ENCODE measurements at places on chromosomes 7 and 10.

GRCh38 chr7:47273088-47273487 lies 308.8 kb downstream of the TNS3 start:
- no peak for DNase-seq

DNA sequence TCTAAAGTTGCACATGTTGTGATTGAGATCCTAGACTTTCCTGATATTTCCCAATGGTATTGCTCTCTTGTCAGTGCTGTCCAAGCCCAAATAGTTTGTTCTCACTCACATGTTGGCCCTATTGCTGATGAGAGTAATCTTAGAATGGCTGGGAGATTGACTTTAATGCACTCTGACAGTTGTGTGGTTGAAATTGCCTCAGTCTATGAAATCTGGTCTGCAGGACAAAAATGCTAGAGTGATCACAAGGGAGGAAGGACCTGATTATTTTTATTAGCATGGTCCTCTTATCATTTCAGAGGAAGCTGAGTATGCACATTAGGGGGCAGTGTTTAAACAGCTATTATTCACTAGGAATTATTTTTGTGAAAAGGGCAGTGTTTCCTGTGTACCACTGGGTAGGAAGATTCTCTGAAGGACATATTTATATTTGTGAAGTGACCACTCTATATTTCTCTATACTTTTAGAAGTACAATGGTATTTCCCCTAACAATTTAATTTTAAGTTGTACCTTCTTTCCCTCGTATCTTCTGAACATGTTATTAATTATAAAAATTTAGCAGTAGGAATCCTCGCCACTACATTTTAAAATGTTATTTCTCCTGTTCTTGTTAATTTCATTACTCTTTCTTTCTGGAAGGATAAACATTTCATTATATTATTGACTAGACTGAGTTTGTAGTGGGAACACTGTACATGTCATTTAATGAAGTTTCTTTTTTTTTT lies 64.4 kb downstream of the SUGCT start:
- no peak for DNase-seq

DNA sequence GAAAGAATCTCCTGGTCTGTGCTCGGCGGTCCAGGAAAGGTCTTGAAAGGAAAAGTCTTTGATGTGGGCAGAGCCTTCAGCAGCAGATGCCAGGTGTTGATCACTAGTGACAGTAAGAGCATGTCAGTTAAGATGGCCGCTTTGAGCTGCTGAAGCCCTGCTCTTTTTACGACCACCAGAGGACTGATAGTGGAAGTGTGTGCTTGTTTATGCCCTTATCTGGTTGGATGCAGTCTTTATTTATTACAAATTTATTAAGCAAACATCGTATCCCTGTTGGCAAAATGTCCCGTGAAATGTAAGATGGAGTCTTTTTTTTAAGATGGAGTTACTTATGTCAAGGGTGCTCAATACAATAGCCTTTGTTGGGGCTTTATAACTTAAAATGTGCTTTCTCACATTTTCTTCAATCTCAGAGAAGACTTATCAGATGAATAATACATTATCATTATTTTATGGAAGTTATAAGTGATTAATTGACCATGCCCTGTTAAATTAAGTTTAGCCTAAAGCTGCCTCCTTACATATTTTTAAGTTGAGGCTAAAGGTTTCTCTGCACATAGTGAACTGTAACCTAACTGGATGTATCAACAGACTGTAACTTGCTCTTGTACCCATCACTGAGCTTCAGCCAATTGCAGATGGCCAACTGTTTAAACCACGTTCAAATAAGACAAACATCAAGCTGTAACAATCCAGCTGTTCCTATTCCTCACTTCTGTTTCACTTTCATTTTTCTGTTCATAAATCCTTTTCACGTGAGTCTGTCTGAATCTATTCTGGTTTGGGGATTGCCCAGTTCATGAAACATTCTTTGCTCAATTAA lies 97.4 kb upstream of the PIK3CG start:
- DNase-seq = no peak

DNA sequence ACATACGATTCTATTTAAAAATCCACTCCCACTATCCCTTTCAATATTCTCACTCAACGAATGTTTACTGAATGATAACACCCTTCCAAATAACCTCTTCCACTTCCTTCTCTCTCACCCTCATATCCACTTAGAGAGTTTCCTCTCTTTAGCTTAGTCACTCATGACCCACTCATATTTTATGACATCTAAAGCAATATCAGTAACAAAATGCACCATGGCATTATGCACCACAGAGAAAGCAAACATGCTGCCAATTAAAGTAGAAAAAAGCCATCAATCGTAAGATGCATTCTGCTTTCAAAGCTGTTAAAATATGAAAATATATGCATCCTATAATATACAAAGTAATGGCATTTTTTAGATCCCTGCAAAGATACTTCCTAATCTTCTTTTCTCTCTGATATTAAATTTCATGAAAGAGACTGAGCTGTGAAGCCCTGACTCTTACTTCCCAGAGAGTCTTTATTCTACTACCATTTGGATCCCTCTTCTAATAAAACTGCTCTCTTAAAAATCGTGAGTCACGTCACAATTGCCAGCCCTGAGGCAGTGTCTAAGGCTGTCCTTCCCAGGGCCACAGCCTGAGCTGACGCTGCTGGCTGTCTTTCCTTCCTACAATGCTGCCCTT lies 283.0 kb upstream of the KLF6 start:
- DNase-seq = no peak

DNA sequence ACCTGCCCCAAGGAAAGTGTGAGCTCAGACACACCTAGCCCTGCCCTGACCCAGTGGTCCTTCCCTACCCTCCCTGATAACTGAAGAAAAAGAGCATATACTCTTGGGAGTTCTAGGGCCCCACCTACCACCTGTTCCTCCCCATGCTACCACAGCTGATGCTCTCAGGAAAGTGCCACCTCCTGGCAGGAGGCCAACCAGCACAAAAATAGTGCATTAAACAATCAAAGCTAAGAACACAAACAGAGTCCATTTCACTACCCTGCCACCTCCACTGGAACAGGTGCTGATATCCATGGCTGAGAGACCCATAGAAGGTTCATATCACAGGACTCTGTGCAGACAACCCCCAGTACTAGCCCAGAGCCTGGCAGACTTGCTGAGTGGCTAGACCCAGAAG lies 288.6 kb upstream of the PHF14 start:
- no peak for DNase-seq

DNA sequence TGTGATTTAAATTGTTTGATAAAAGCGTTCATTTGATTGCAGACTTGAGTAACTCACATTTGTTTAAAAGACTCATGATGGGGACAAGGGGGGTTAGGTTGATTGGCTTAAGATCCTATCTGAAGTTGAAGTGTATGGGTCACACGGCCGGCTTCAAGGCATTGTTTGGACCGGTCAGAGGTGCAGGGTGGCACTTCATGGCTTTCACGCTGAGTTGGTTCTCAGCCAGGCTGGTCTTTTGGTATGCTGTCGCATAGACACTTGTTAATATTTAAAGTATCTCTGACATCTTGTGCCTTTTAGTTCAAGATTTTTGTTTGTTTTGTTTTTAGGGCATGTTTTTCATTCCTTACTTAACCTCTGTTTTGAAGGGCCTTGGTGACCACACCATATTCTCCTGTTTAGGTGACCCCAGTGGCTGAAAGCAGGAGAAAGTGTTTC lies 58.1 kb downstream of the CCNY start:
- DNase-seq = no peak

DNA sequence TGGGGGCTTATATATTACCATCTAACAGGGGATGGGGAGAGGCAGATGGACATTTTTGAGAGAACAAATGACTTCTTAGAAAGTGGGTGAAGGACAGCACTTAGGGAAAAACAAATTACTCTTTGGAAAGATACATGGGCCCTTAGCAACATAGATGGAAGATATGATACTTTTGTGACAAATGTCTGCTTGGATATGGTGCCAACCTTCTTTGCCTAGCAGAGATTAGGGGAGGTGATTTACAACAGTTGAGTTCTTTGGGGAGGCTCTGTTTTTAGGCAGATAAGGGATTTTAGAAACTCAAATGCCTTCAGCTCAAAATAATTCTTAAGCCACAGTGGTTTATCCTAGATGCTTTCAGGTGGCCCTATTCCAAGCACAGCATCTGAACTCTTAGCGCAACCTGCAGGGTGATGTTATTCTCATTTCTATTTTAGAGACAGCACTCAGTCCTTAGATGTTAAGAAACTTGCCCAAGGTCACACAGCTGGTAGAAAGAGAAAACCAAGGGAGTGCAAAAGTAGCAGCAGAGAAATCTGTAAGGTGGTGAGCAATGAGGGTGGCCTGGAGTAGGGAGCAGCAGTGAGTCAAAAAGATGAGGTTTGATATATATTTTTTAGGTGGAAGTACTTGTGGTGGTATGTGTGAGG lies 75.1 kb upstream of the KMT2E start:
- no peak for DNase-seq

- no peak for DNase-seq
Measured at GRCh38 chr7:1508277-1508758, 4.1 kb upstream of the INTS1 start.

DNA sequence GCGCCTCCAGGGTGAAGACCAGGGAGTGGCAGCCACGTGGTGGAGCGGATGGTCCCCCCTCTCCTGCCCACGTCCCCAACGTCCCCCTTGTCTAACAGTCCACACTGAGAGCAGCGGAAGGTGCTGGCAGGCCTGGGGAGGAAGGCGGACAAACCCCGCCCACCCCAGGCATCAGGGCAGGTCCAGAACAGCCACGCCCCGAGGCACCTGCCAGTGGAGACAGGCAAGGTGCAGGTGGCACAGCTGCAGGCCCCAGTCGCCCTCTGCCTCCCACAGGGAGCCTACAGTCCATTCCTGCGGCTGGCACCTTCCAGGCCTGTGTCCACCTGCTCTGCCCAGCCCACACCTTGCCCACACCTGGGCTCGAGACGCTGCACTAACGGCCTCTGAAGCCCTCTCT lies 24.9 kb downstream of the CYP2W1 start:
- DNase-seq = no peak

DNA sequence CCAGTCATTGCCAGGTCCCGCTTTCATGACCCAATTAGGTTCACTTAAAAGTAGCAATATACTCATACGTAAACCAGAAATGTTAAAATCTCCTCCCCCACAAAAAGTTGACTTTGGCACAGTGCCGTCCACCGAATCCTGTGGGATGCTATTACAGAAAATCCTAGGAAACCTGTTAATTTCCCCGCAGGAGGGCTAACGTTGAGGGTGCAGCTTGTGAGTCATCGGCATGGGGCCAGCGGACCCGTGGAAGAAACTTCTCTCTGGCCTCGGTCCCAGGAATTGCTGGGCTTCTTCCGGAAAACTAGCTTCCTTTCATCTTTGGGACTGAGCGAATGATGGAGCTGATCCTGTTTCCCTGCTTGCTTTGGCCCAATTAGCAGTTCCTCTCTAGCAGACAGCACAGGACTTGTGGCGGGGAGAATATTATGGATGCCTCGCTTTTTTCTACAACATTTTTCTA lies 13.5 kb downstream of the CRYGN start:
- DNase-seq = no peak

- DNase-seq = peak; percentile 89
Measured at GRCh38 chr10:79473496-79474095, 28.2 kb upstream of the ZCCHC24 start.

DNA sequence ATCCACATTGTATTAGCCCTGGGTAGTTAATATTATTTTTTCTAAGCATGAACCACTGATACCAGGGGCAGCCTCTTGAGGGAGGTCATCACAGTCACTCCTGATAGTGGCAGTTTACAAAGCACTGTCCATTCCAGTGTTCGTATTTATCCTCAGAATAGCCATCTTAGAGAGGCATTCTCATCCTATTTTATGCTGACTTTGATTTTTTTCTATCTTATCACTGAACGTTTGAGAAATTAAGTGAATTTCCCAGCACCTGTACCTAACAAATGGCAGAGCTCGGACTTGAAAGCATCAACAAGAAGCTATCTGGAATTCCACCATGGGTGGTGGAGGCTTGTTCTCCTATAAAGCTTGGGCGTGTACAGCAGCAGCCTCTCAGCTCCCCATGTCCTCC lies 26.1 kb upstream of the MGAM2 start:
- DNase-seq = no peak

GRCh38 chr7:27779873-27780272 lies 39.9 kb downstream of the TAX1BP1 start:
- DNase-seq = no peak

DNA sequence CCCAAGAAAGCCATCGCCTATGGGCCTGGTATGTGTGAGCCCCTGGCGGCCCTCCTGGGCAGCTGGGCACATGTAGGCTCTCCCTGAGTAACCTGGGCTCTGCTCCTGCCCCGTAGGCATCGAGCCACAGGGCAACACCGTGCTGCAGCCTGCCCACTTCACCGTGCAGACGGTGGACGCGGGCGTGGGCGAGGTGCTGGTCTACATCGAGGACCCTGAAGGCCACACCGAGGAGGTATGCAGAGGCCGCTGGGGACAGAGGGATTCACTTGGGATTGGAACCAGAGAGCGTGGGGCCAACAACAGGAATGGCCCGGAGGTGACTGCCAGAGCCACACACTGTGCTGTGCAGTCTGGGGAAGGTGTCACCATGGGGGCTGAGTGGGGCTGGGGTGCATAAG lies 7.3 kb downstream of the FLNC start:
- no peak for DNase-seq

GRCh38 chr10:129544205-129545202 lies 77.5 kb downstream of the MGMT start:
- no peak for DNase-seq

GRCh38 chr7:45665172-45665571 lies 91.0 kb downstream of the ADCY1 start:
- DNase-seq = no peak

DNA sequence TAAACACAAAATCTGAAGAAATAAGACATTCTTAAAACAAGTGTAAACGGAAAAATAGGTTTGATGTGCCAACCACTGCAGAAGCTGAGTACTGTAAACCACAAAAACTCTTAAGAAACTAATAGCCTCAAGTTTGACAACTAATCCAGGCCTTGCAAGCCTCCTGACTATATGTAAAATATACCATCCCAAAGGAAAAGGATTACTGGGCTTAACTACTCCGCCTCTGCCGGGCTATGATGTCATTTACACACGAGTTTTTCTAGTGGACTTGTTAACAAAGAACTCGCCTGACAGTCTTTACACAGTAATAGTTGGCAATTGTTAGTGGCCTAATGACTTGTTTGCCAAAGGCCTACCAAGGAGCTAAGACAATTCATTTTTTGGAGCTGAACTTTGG lies 2.1 kb downstream of the KIF5B start:
- DNase-seq = peak; percentile 57

DNA sequence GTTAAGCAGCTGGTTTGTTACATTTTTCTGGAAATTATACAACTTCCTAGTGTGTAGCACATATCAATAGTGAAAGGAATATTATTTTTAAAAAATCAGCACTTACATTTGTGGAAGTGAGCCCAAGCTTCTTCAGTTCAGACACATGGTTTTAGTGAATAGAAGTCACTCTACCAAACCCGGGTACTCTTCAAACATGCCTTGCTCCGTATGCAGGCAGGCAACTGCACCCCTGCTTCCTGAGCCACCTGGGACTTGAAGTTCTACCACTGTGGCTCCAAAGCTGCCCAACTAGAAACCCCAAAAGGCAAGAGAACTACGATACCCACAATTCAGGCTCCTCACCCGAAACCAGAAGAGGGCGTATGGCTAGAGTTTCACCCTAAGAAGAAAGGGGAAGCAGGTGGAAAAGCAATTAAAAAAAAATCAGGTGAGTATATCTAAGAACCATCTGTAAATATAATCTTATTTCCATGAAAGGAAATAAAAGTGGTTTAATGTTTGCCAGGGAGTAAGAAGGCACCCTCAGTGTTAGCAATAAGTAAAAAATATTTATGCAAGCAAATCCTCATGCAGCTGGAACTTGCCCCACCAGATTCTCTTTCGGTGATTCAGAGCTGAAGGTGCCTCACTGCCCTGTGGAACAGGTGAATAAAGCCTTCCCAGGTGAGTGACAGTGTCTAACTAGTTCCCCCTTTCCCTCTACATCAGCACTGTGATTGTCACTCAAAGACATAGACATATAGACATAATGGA lies at the start of gene MACC1:
MACC1 (minus strand) TSS at position 192 of the 756 bp plus-strand sequence. CDS start 55,522 bp downstream, outside the sequence.
- DNase-seq = peak; percentile 92
